AG09309 (cell line): ENCODE measurements at places on chromosomes 16 and 17.

- DNase-seq = no peak
Observed at GRCh38 chr16:23506606-23506994, 3.7 kb downstream of the GGA2 start.

DNA sequence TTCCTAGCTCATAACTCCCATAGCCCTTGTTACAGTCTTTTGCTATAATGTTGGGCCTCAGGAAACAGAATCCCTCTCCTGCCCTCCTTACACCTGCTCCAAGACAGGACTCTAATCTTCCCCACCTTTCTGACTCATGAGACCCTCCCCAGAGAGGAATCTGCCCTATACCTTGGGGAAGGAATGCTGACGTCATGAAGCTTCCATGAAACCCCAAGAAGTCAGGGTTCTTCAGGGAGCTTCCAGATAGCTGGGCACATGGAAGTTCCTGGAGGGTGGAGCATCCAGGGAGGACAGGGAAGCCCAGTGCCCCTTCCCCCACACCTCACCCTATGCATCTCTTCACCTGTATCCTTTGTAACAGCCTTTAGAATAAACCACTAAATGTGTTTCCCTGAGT lies 285.7 kb downstream of the SOX9 start:
- no peak for DNase-seq

- DNase-seq = no peak
Observed at GRCh38 chr16:27448532-27449433, 46.8 kb downstream of the IL21R start.

GRCh38 chr16:17461951-17462729 lies 8.6 kb downstream of the XYLT1 start:
- DNase-seq = no peak

GRCh38 chr16:10202649-10203048 lies 20.4 kb upstream of the GRIN2A start:
- no peak for DNase-seq

DNA sequence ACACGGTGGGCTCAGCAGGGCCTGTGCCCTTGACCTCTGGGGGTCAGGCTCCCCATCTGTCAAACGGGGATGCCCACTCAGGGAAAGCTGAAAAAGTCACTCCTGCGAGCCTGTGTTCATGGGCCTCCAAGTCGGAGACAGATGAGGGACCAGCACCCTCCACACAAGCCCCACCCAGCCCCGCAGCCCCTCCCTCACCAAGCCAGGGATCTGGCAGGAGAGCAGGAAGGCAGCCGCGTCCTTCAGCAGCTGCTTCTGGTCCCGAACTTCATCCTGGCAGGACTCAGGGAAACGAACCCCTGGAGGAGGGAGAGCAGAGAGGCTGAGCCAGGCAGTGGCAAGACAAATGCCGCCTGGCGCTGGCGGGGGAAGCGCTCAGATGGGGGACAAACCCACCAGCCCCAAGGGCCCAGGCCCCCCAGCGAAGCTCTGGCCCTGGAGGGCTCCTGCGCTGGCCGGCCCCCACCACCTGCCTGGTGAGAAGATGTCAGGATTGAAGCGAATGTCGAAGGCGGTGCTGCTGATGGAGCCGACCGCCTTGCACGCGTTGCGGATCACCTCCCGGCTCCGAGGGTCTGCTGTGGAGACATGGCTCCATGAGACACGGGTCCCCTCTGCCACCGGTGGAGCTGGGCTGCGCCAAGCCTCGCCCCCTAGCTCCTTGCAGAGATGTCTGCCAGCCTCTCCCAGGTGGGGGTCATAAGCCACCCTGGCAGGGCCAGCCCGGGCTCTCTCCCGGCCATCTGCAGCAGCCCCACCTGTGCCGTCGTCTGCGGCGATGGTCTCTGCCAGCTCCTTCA lies 15.4 kb downstream of the CLUH start:
- DNase-seq = no peak
